Daoy (cell line): ENCODE measurements at places on chromosomes 3 and 15. TPM values are rescaled to one million over a fixed set of nuclear protein-coding genes. Genes with fewer than 3 reads are reported as not detected.

DNA sequence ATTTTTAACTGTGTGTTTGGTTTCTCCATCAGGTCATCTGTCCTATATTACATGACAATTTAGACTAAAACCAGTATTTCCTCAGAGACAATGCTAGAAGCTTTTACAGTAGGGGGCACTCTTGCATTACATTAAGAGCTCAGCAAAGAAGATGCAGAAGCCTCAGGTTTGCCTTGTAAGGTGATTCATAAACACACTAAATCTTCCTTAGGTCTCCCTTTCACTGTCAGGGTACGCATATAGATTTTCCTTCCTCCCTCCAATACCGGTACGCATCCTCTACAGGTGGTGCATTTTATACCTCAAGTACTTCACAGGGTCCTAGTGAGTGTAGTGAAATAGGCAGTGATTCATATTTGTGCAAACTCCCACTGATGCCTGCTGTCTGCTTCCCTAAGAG is 46.5 kb downstream of the CD86 start:
- DNase-seq = peak; percentile 43

The ATP10A gene
- 2.5 and 7.5 TPM in 2 replicates for total RNA-seq

DNA sequence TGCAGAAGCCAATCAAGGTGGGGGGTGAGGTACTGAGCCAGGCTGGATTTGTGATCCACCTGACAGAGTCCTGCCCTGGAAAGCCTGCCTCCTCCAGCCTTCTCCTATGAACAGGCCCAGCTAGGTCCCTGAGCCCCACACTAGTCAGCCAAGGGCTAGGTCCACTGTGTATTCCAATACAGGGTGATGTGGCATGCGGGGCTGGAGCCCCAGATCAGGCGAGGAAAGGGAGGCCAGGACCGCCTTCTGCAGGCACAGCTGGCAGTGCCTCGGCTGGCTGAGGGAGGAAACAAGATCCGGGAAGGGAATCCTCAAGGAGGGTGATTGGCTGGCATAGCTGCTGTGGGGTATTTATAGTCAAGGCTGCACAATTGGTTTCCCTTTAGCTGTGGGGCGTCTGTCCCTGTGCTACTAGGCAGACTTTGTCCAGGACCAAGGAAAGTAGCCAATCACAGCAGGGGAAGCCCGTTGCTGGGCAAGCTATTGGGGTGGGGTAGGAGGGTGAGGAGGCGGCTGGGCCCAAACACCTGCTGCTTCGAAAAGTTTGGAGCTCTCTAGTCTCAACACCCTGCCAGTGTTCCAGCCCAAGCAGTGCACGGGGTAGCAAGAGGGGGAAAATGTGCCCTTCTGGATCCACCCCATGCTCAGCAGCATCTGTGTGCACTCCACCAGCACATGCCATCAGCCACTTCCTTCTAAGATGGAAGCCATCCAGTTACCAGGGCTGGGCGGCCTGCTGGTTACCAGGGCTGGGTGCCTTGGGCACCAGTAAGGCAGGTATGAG is 5.9 kb downstream of the KY start:
- DNase-seq = no peak

- DNase-seq = no peak
Measured at GRCh38 chr3:24714436-24714835, 219.8 kb upstream of the THRB start.

- DNase-seq = no peak
Measured at GRCh38 chr3:9686703-9687102, 16.9 kb upstream of the CPNE9 start.

GRCh38 chr3:179510496-179510895 is 52.2 kb upstream of the ACTL6A start:
- DNase-seq = no peak

GRCh38 chr3:129701161-129701560 is 94.7 kb upstream of the PLXND1 start:
- DNase-seq = no peak
